ENCODE measurements at places on chromosomes 11 and 22.

- DNase-seq = no peak
Observed at GRCh38 chr11:119585043-119585781, 143.8 kb downstream of the NECTIN1 start.

DNA sequence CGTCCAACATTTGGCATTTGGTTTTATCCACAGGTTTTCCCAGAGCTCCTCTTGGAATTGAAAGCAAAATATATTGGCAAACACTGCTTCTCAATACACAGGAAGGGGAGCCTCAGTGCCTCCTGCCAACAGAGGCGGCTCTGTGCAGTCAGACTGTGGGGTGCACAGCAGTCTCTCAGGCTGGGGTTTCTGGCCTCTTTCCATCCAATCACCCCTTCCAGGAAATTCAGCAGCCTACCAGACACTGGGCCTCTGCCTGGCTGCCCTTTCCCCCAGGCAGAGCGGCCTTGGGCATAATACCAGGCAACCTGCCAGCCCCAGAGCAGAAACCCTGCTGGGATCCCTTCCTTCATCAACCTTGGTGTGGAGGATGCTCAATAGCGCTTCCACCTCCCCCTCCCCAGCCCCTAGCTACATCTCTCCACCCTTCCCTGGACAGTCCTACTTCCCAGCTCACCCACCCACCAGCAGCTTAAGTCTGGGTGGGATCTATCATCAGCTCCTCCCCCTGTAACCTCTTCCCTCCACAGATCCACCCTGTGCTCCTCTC lies 17.8 kb upstream of the RAPSN start:
- DNase-seq = no peak

GRCh38 chr11:66020618-66021357 lies 5.5 kb downstream of the CATSPER1 start:
- DNase-seq = peak; percentile 20

DNA sequence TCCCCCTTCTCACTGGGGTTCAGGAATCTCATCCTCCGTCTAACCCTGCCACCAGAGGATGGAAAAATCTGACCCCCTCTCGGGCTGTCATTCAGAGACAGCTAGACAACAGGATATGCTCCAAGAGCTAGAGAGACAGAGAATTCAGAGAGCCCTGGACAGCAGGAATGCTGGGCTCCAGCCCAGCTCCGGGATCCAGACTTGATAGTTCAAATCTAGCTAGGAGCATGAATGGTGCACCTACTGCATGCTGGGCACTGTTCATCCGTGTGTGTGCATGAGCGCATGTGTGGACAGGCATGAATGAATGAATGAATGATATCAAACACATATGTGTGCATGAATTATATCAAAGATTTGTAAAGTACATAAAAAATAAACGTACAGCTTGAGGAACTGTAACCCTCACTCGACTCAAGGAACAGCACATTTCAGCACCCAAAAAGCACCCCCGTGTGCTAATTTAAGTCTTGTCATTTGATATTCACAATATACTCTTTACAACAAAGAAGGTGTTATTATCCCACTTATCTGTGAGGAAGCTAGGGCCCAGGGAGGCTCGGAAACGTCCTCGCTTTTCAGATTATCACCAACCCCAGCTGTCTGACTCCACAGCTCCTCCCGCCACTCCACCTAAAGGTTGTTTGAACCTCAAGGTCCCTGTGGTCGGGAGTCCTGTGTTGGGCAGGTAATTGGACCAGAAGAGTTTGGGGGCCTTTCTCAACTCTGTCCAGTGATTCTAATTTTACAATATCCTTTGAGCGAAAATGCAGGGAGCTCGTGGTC lies 640 bp upstream of the VSIG10L2 start:
- no peak for DNase-seq

- no peak for DNase-seq
Observed at GRCh38 chr11:101727451-101727850, 143.6 kb upstream of the TRPC6 start.

GRCh38 chr22:22558972-22559603 lies at the start of gene PRAME:
PRAME (minus strand) TSS chr22:22559265; CDS start chr22:22556832, 2,433 bp downstream.
- DNase-seq = peak; percentile 65

- DNase-seq = peak; percentile 53
Observed at GRCh38 chr22:44192098-44192815, 11.5 kb downstream of the PARVG start.

DNA sequence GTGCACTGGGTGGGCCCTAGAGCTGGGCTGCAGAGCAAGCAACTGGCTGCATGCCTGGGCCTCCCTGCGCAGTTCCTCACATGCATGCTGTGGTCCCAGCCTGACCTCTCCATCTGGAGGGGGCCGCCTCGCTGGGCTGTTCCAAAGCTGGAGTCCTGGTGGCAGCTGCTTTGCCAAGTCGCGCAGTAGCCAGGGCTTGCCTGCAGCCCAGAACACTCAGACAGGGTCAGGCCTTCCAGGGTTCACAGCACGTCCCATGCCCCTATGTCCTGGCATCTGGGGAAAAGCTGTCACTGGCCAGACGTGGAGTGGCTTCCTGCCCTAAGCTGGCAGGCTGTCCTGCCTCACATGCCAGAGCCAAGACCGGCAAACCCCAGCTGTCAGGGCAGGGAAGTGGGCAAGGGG lies 16.5 kb upstream of the CDC42EP2 start:
- DNase-seq = no peak

- no peak for DNase-seq
Observed at GRCh38 chr11:66981976-66982578, 7.0 kb downstream of the C11orf86 start.

GRCh38 chr11:131253142-131253655 lies 117.2 kb upstream of the NTM start:
- DNase-seq = no peak

- DNase-seq = peak; percentile 83
Observed at GRCh38 chr22:20569059-20570058, 61.9 kb downstream of the MED15 start.

GRCh38 chr11:27211370-27212127 lies 151.5 kb downstream of the CCDC34 start:
- DNase-seq = no peak

DNA sequence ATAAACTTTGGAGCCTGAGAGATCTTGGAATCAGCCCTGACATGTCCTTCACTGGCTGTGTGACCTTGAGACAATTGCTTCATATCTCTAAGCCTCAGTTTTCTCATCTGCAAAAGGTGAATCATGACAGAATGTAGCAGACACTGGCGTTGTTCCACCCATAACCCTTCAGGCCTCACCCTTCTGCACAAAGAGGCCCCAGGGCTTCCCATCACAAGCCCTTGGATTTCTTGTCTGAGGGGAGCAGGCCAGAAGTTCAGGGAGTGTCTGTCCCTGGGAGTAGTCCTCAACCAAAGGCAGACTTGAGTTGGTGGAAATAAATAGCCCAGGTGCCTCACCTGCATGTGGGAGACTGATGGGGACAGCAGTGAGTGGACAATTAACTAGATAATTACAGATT lies 16.6 kb downstream of the FGF3 start:
- DNase-seq = no peak

DNA sequence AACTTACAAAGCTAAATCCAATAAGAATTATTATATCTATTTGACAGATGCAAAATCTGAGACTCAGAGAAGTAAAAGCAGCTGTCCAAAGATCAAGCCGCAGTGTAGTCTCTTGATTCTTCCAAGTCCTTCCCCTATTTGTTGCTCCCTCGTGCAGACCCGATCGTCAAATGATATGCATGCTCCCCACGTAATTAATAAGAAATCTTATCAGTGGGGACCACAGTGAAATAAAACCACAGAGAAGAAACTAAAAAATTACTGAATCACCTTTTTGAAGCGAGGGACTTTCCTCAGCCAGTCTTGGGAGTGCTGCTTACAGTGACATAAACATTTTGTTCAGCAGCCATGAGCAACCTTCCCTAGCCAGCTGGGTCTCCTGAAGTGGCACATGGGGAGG lies 64.6 kb downstream of the SERGEF start:
- no peak for DNase-seq

DNA sequence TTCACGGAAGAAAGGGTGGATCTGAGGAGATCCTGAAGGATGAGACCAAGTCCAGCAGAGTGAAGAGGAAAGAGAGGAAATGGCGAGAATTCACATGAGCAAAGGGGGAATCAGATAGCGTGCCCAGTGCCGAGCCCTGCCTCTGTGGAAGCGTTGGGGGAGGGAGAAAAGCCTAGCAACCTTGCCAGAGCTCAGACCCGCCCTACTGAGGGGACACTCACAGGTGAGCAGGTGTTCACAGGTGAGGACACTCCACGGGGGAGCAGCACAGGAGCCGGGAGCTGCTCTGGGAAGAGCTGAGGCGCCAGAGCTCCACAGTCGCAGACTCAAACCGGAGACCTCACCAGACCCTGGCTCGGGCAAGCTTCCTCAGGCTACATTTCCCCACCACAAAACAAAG lies 56.2 kb downstream of the MICAL3 start:
- no peak for DNase-seq

- DNase-seq = no peak
Observed at GRCh38 chr11:134711588-134711987, 299.5 kb upstream of the B3GAT1 start.

DNA sequence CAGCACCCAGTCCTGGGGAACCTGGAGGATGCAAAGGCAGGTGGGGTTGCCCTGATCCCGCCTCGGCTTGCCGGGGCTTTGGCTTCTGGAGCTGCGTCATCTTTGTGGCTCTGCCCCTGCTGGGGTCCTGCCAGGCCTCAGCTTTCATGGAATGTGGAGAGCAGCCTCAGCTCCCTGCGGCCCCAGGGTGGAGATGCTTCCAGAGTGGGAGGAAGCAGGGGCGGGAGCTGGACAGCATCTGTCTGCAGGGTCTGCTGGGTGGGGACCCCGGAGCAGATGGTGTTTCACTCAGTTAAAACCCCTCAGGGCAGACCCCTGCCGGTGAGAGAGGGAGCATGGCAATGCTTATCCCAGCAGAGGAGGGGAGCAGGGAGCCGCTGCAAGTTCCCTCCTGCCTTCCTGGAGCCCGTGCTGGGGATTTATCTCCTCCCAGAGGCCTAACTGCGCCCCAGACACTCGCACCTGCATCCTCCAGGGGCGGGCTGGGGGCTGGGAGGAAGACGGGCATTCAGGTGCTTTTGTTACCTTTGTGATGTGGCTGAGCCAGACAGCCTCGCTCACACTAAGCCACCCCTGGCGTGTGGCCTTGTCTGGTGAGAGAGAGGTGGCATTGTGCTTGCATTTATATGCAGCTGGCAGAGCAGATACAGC lies 15.7 kb downstream of the GRIK4 start:
- no peak for DNase-seq

- peak; percentile 51 for DNase-seq
Observed at GRCh38 chr11:22787551-22788162, 41.9 kb downstream of the SVIP start.

DNA sequence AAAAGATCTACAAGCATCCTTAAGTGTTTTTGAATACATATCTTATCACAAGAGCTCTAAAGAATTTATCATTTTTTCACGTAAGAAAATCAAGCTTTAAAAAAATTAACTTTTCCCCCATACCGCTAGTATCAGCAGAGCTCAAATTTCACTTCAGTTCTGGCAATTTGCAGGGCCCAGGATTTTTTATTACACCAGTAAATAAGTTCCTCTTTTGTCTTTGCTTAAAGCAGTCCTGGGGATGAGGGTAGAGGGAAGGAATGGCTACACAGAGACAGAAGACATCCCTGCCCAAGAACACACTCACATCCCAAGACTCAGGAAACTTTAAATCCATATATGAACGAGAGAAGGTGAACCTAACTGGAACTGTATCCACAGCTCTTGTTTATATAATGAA lies 22.6 kb upstream of the SORL1 start:
- DNase-seq = no peak

DNA sequence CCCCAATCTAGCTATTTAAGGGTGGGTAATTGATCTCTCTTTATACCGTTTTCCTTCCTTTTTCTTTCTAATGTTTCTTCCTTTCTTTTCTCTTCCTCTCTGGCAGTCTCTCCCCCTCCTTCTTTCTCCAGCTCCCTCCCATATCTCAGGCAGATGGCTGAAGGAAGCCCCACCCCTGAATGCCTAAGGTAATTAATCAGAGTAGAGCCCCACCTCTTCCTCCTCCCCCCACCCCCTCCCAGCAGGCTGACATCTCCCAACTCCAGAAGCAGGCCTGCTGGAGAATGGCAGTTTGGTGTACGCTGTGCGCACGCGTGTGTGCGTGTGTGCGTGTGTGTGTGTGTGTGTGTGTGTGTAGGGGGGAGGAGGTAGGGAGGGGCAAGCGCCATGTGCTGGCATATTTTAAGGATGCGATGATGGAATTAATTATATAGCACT lies 122.6 kb downstream of the APOL5 start:
- DNase-seq = peak; percentile 2

- no peak for DNase-seq
Observed at GRCh38 chr11:32562839-32563599, 20.6 kb upstream of the EIF3M start.

DNA sequence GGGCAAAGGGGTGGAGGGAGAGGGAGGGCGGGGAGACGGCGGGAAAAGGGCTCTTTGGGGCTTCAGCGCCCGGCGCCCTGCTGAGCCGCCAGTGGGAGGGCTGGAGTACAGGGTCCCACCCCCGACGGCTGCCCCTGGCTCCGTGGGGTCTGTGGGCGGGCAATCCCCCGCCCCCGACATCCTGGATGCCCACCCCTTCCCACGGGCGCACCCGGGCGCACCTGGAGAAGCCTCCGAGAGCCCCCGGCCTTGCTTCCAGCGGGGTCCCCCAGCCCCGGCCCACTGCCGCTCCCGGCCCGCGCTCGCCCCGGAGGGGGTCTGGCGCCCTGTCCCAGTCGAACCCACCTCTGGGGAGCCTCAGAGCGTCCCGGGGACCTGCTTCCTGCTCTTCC lies 394 bp downstream of the CHRM4 start:
- DNase-seq = no peak

DNA sequence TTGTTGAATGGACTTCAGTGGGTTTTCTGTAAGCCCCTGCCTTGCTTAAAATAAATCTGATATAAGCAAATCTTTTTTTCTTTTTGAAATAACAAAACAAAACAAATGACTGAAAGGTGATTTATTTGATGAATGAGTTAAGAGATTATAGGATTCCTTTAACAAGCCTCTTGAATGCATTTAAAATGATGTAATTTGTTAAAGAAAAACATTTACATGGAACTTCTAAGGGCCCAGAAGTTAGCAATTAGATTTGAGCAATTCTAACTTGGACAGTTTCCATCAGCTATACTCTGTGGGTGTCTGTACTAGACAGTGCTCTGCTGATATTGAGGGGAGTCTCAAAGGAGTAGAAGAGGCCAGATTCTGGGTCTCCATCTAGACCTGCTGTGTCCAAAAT lies 143.5 kb upstream of the RAG2 start:
- no peak for DNase-seq

DNA sequence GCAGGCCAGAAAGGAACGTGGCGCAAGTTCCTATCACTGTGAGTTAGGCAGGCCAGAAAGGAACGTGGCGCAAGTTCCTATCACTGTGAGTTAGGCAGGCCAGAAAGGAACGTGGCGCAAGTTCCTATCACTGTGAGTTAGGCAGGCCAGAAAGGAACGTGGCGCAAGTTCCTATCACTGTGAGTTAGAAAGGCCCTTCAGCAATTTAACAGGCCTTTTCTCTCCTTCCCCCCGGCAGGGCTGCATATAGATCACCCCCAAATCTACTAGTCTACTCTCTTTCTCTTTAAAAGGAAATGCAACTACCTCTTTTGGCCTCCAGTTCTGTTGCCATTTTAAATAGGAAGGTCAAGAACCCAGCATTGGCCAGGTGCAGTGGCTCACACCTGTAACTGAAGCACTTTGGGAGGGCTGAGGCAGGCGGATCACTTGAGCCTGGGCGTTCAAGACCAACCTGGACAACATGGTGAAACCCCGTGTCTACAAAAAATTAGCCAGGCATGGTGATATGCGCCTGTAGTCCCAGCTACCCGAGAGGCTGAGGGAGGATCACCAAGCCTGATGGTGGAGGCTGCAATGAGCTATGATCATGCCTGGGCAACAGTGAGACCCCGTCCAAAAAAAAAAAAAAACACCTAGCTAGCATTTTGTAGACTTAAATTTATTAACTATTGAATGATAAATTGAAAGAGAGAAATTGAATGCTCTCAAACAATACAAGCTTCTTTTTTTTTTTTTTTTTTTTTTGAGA lies 14.9 kb downstream of the FAM118B start:
- no peak for DNase-seq
